ENCODE measurements at places on chromosomes 11 and 22.
A peak's percentile ranks its signal among the peaks of the same experiment; 100 is the strongest.

- no peak for DNase-seq
- H3K4me1 ChIP-seq, result no peaks in the 10 kb centered on the region
- H3K27me3 ChIP-seq, result peaks cover 33% of the 10 kb centered on the region
- no peak overlapping the region for H3K4me3 ChIP-seq
- H3K27ac ChIP-seq, result no peak overlapping the region
- H3K36me3 ChIP-seq, result no peaks in the 10 kb centered on the region
These were observed 47.3 kb downstream of the NRXN2 start for GRCh38 chr11:64675450-64676260.

DNA sequence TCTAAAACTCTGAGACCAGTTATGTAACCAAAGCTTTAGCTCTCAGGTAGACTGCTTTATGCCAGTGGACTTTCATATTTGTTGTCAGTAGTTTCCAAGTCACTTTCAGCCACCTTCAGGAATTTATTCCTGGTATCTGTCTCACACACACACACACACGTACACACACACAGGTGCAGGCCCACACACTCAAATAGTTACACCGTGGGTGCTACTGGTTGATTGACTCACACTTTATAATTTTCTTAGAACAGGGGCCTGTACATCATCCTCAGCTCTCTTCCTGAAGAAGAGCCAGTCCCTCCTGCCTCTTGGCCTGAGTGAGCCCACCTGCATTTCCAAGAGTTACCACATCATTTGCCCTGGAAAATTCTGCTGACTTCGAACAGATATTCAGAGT, 555.2 kb downstream of the SOX6 start:
- no peaks in the 10 kb centered on the region for H3K36me3 ChIP-seq
- peaks cover 24% of the 10 kb centered on the region for H3K4me1 ChIP-seq
- peak overlapping the region; percentile 87 for H3K27ac ChIP-seq
- H3K27me3 ChIP-seq, result no peaks in the 10 kb centered on the region

DNA sequence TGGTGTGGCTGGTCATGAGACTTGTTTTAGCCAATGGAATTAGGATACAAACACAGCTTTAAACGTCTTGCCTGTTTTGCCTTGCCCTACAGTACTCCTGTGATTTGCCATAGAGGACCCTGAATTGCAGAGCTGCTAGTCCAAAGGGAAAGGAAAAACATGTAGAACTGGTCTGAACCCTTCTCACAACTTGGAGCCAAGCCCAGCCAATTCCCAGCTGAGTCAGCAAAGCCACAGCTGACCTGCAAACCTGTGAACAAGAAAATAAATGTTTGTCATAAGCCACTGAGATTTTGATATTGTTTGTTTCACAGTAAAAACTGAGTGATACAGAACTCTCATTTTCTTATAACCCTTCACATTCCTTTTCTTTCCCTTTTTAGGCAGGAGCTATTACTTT, 360.5 kb upstream of the API5 start:
- no peaks in the 10 kb centered on the region for H3K27me3 ChIP-seq
- DNase-seq, result no peak
- no peak overlapping the region for H3K4me3 ChIP-seq
- H3K4me1 ChIP-seq, result no peaks in the 10 kb centered on the region
- no peaks in the 10 kb centered on the region for H3K36me3 ChIP-seq

DNA sequence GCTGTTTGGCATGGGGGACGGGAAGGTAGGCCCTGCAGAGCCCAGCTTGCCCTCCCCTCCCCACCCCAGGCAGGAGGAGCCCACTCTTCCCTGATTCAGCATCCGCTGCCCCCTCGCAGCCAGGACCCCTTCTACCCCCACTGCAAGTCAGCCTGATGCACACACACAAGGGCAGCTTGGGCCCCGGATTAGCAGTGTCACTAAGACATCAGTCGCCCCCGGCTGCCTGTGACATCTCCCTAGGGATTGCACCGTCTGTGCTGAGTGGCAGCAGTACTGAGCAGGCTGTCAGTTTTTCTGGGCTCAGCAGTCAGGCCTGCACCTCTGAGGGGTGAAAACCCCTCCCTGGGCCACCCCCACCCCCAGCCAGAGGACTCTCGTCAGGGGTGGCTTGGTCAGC, 30.4 kb upstream of the SYT7 start:
- peaks cover 16% of the 10 kb centered on the region for H3K27me3 ChIP-seq
- H3K4me3 ChIP-seq, result no peak overlapping the region
- H3K36me3 ChIP-seq, result no peaks in the 10 kb centered on the region
- H3K27ac ChIP-seq, result no peak overlapping the region
- no peaks in the 10 kb centered on the region for H3K4me1 ChIP-seq

DNA sequence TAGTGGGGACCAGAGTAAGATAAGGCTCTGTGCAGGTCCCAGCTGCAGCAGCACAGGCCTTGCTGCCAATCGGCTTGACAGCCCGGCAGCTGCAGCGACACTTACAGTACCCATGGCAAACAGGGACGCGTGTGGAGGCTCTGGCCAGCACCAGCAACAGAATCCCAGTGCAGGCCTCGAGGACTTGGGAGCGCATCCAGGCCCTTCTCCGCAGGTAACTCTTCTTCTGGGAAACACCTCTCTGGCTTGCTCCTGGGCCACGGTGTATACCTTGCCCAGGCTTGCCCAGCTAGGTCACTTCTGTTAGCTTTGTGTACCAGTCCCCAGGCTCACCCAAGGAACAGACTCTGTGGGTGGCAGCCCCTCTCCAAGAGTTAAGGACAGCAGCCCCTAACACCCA, 126.7 kb downstream of the CTTN start:
- H3K36me3 ChIP-seq, result no peaks in the 10 kb centered on the region
- H3K4me1 ChIP-seq, result no peaks in the 10 kb centered on the region
- no peak for DNase-seq
- H3K27ac ChIP-seq, result no peak overlapping the region

DNA sequence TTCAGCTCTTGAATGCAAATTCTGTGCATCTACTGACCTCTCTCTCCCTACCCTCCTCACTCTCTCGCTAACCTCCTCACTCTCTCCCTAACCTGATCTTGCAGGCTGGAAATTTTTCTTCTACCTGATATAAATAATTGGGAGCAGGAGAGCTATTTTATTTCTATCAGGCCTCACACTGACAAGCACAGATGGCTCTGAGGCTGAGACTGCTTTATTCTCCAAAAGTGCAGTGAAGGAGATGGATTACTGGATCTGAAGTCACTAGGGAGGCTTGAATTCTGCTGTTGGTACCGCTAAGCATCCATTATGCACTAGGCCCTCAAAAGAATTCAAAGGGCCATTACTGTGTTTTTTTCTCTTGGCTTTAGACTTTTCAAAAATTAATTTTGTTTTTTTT, 19.4 kb upstream of the LDHA start:
- no peak overlapping the region for H3K4me3 ChIP-seq
- H3K27me3 ChIP-seq, result no peaks in the 10 kb centered on the region
- no peaks in the 10 kb centered on the region for H3K4me1 ChIP-seq
- H3K27ac ChIP-seq, result no peak overlapping the region
- no peak for DNase-seq

- H3K27me3 ChIP-seq, result no peaks in the 10 kb centered on the region
- H3K4me1 ChIP-seq, result no peaks in the 10 kb centered on the region
- H3K36me3 ChIP-seq, result no peaks in the 10 kb centered on the region
- H3K4me3 ChIP-seq, result no peak overlapping the region
- H3K27ac ChIP-seq, result no peak overlapping the region
These were observed 143.5 kb downstream of the MIAT start for GRCh38 chr22:26800858-26801257.

DNA sequence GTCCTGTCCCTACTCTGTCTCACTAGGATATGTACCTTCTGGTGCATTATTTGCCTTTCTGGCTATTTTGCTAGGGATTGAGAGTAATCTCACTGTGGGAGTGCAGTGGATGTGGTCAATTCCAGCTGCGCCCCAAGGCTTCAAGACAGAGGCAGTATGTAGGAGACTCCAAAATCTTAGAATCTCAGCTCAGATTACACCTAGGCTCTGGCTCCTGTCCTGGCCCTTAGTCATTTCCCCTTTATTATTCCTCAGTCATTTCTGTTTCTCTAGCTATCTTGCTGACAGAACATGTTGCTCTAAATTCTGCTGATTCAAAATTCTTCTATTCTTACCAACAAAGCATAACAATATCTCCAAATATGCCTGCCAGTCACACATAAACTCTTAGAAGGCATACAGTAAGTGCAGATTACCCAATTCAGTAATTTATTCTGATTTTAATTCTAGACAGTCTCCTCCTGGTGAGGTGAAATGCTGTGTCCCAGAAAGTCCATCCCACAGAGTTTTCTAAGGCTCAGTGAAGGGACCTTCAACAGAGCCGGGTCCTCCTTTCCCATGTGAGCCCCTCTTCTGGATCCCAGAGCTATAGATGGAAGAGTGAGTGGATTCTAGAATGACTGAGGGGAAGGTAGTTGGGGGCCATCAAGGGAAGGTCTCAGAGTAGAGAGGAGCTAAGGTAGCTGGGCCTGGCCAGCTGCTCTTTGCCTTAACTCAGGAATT, 24.3 kb upstream of the GLYATL1 start:
- peaks cover 9% of the 10 kb centered on the region for H3K27me3 ChIP-seq
- H3K4me1 ChIP-seq, result no peaks in the 10 kb centered on the region
- no peak overlapping the region for H3K4me3 ChIP-seq

GRCh38 chr11:102749101-102749722, 24.5 kb upstream of the MMP8 start:
- H3K36me3 ChIP-seq, result no peaks in the 10 kb centered on the region
- no peaks in the 10 kb centered on the region for H3K4me1 ChIP-seq
- DNase-seq, result no peak
- H3K4me3 ChIP-seq, result no peak overlapping the region

GRCh38 chr11:118620529-118621070, 13.2 kb downstream of the PHLDB1 start:
- no peak for DNase-seq
- no peaks in the 10 kb centered on the region for H3K36me3 ChIP-seq
- peaks cover 16% of the 10 kb centered on the region for H3K27me3 ChIP-seq
- peaks cover 8% of the 10 kb centered on the region for H3K4me1 ChIP-seq
- H3K27ac ChIP-seq, result no peak overlapping the region

DNA sequence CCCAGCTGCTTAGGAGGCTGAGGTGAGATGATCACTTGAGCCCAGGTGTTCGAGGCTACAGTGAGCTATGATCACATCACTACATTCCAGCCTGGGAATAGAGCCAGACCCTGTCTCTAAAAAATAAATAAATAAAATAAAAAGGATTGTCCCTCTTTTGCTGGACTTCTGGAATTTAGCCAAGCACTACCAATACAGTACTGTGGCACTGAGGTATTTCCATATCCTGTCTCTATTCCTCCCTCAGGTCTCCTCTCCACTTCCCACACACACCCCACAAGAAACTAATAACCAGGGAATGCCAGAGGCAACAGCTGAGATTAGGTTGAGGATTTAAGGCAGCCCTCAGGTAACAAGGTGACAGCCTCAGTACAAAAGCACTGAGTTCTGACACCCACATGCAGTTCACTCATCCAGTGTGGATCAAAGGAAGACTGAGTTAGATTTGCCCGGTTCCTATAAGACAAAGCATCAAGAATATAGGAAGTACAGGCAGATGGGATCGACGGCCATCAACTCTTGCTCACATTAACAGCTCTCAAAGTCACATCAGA, 4.5 kb upstream of the PPP2R1B start:
- DNase-seq, result no peak
- no peak overlapping the region for H3K4me3 ChIP-seq
- H3K4me1 ChIP-seq, result peaks cover 8% of the 10 kb centered on the region
- no peaks in the 10 kb centered on the region for H3K27me3 ChIP-seq
- H3K27ac ChIP-seq, result no peak overlapping the region

DNA sequence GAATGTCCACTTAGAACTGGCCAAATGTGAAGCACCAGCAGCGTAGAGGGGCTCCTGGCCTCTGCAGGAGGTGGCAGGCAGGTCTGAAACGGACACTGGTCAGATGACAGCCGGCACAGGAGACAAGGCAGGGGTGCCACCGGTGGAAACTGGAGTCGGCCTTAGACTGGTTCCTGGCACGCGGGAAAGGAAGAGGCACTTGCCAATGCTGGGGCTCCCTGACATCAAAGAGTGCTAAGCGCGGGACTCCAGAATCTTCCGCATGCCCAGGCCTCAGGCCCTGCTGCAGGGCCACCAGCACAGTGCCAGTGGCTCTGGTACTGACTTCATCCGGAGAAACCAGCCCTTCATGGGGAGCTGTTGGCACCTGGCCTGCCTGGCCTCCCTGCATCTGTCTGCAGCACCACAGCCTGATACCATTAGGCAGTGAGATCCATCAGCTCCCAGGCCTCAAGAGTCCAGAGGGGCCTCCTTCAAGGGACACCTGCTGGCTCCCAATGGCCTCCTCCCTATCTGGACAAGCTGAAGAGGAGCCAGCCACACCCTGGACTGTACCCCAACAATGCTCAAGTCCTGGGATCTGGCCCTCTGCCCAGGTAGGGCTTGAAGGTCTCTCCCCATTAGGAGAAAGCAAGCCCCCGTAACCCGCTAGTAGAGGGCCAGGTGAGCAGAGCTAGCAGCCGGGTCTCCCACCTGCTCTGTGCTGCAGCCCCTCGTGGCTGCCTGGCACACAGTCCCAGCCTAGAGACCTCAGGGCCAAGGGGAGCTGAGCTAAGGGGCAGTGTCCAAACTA, 29.7 kb upstream of the GNB1L start:
- H3K4me1 ChIP-seq, result peaks cover 21% of the 10 kb centered on the region
- no peaks in the 10 kb centered on the region for H3K36me3 ChIP-seq
- no peak overlapping the region for H3K4me3 ChIP-seq
- DNase-seq, result no peak
- H3K27ac ChIP-seq, result no peak overlapping the region

GRCh38 chr11:96106645-96107044, 182.7 kb upstream of the MTMR2 start:
- H3K4me3 ChIP-seq, result no peak overlapping the region
- no peak overlapping the region for H3K27ac ChIP-seq
- no peak for DNase-seq
- H3K36me3 ChIP-seq, result peaks cover 9% of the 10 kb centered on the region
- H3K4me1 ChIP-seq, result peaks cover 43% of the 10 kb centered on the region

- H3K4me3 ChIP-seq, result no peak overlapping the region
- peak overlapping the region; percentile 43 for H3K27ac ChIP-seq
- peaks cover 39% of the 10 kb centered on the region for H3K36me3 ChIP-seq
- no peaks in the 10 kb centered on the region for H3K27me3 ChIP-seq
These were observed 3.0 kb downstream of the YWHAH start for GRCh38 chr22:31947296-31947695.

DNA sequence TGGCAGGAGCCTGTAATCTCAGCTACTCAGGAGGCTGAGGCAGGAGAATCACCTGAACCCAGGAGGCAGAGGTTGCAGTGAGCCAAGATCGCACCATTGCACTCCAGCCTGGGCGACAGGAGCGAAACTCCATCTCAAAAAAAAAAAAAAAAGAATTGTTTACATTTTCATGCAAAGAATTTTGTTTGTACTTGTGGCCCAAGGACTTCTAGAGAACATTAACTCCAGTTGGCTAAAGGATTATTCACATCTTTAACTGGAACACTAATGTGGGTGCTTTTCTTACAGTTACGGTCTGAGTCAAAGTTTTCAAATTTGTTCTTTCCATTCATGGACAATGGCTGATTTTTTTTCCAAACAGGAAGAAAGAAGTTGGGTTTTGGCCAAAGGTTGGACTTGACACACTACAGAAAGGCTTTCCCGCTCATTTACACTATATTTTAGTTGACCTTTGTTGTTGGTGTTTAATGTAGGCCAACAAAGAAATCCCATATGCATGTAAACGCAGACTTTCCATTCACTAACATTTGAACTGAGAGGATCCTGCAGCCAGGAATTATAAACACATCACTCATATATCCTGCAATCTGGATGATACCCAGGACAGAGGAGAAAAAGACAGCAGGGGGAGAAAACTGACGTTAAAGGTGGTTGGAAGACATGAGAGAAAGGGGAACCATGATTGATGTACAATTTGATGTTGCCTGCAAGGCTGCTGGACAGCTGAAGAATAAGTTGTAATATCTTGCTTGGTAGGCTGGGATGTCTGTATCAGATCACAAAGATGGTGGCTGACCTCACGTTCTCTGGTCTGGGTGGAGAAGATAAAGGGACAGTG, 13.1 kb downstream of the POU2AF1 start:
- H3K27ac ChIP-seq, result no peak overlapping the region
- no peak for DNase-seq
- H3K4me1 ChIP-seq, result peaks cover 17% of the 10 kb centered on the region
